Umbilical cord (tissue), 2 donors: ENCODE measurements at places on chromosomes 5 and 9.

DNA sequence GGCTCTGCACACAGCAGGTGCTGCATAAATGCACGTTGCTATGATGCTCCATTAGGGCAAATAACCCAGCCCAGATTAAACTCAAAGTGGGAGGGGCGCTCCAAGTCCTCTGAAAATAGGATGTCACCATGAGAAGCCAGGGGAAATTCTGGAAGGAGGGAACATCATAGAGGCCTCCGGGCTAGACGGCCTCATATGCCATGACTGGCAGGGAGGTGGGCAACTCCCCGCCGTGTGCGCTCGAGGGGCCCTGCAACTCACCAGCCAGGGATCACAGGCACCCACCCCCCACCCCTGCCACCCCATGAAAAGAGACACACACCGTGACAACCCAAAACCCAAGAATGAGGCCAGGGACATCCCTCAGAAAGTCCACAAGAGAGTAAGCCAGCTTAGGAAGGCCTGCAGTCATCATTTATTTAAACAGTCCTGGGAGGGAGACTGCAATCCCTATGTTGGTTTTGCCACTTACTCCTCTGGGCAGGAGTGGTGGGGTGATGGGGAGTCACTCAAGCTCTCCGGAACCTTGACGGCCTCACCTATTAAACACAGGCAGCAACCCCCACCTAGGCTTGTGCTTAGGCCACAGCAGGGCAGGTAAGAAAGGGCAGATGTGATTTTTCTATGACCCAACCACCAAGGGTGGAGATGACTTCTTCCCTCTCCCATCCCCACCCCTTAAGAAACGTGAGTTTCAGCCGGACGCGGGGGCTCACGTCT, 4.0 kb downstream of the VAV2 start:
- no peak for DNase-seq

- DNase-seq, result no peak
Observed at GRCh38 chr9:124174433-124174832, 83.3 kb upstream of the NEK6 start.

- peak; percentile 40 for DNase-seq
Observed at GRCh38 chr5:52863715-52864290, 76.1 kb downstream of the ITGA1 start.

DNA sequence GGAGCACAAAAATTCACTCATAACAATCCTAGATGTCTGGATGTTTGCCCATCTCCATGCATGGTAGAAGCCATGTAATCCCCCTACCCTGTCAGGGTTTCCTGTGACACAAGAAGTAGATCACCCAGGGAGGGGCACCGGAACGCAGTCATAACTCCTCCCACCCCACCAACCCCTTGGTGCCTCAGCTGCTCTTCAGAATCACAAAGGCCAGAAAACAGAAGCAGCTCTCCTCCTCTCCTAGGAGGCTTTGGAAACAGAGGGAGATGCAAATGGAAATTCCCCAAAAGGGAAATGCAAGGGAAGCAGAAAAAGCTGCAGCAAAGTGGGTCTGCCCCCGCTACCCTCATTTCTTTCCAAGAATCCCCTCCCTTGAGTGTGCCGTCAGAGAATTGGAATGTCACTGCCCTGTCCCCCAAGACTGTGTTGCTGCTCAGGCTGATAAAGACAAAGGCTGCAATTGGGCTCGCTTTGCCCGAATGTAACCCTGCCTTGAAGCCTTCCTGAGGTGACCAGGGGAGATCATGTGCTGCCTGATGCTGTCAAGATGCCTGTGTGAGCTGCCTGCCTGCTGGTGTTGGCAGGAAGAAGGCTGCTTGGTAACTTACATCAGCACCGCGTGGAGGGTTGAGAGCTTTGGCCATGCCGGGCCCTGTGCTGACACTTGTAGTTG, 65.5 kb upstream of the ABCA1 start:
- DNase-seq, result peak; percentile 92

DNA sequence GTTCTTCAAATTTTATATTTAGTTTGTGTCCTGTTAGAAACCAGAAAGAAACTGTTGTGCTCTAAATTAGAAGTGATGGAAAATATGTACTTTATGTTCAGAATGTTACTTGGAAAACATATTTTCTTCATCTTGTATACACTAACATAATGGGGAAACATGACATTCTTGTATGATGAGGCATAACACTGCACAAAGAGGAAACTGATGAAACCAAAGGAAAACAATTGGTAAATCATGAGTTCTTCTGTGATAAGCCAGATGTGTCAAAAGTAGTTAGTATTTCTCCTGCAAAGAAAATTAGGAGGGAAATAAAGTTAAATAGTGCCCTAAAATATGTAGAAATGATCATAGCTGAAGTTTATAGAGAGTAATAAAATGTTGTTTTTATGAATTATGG, 111.1 kb upstream of the FBN2 start:
- DNase-seq, result no peak

- no peak for DNase-seq
Observed at GRCh38 chr9:18447131-18447530, 26.8 kb upstream of the ADAMTSL1 start.

DNA sequence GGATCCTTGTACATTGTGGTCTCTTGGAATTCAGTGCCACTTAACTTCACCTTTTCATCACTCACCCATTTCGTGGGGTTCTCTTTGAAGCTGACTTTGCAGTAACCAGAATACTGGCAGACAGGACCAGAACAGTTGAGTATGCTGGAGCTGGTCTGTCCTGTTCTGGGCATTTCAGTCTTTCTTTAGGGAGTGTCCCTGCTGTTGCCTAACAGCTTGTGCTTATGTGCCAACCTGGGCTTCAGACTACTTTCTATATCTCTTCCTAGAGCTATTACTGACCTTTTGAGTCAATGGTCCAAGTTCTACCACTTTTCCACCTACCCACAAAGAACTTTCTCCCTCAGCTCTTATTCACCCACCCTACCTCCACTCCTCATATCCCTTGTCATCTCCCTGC, 10.0 kb upstream of the INSL6 start:
- no peak for DNase-seq

- no peak for DNase-seq
Observed at GRCh38 chr9:137514691-137515337, 35.4 kb downstream of the PNPLA7 start.

- DNase-seq, result no peak
Observed at GRCh38 chr5:57831932-57832331, 349.3 kb upstream of the ACTBL2 start.

- DNase-seq, result peak; percentile 93
Observed at GRCh38 chr5:69042915-69043654, 50.7 kb upstream of the SLC30A5 start.

DNA sequence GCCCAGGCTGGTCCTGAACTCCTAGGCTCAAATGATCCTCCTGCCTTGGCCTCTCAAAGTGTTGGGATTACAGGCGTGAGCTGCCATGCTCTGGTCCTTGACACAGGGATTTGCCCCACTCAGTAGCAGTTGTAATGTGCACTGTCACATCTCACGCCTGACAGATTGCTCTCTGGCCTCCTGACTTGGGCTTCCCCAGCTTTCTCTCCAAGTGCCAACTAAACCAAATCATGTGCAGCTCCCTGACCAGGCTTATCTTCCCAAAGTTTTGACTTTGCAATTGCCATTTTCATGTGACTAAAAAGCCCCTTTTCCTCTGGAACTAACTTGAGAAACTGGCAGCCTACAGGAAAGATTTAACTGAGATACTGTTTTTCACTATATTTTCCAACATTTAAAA, 10.7 kb downstream of the RPL26L1 start:
- DNase-seq, result no peak

- DNase-seq, result no peak
Observed at GRCh38 chr5:150131461-150131860, 24.2 kb downstream of the PDGFRB start.

- DNase-seq, result no peak
Observed at GRCh38 chr5:169696621-169697510, 59.8 kb downstream of the DOCK2 start.

- DNase-seq, result no peak
Observed at GRCh38 chr5:150780187-150780692, 1.7 kb downstream of the SMIM3 start.

GRCh38 chr9:93324191-93324834, 127.2 kb upstream of the FAM120A start:
- DNase-seq, result no peak

GRCh38 chr5:139838381-139839197, 43.0 kb downstream of the PSD2 start:
- no peak for DNase-seq

DNA sequence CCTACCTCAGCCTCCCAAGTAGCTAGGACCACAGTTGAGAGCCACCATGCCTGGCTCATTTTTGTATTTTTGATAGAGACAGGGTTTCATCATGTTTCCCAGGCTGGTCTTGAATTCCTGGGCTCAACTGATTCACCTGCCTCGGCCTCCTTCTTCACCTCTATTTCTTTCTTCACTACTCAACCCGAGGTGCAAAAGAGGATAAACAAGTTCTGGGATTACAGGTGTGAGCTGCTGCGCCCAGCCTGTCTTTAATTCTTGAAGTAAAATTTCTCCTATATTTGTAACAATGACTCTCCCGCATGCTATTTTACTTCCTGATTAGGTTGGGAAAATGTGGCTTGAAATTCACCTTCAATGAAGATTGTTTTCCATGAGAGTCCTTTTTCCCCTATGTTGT, 46.4 kb downstream of the CAST start:
- DNase-seq, result no peak

DNA sequence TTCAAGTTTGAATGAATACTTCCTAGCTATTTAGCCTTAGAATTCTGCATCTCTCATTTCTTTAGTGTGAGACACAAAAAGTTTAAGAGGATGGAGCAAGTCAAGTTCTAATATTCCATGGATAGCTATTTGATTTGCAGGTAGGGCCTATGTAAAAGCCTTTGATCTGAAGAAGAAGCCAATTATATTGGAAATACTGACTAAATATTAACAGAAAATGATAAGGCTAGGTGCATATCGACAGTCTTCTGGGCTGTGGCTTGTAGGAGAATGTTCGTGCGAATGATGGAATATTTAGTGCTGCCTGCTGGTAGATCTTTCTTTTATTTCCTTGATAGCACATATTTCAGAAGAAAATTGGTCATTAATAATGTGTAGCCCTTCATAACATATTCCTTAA, at the start of gene LECT2:
Gene LECT2, minus strand, starts transcription at position 85 of the 400 bp plus-strand sequence. CDS start 150 bp downstream, outside the sequence.
- DNase-seq, result no peak

DNA sequence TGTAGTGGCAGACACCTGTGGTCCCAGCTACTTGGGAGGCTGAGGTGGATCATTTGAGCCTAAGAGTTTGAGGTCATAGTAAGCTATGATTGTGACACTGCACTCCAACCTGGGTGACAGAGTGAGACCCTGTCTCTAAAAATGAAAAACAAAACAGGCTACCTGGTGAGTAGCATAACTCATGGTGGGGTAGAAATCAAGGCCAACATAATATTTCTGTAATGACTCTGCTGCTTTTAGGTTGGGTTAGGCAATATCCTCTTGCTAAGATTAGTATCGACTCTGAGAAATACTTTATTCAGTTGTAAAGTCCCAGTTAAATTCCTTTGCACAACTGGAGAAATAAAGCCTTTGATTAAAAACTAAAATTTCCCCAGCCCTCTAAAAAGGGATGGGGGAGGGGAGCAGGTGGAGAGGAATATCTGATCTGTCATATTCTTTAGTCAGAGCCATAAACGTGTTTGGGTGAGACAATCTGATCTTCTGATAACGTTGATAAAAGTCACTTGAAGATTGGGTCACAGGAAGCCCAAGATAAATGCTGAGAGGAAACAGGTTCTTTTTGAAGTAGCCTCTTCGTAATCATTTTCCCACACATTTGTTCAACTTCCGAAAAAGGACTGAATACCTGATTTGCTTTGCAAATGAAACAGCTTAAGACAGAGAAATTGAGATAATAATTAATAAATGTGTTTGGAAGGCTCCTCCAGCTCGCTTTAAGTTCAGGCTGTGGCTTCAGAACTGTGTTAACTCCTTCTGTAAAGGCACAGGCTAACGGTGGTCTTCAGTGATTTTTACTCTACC, 14.9 kb downstream of the IL4 start:
- no peak for DNase-seq

DNA sequence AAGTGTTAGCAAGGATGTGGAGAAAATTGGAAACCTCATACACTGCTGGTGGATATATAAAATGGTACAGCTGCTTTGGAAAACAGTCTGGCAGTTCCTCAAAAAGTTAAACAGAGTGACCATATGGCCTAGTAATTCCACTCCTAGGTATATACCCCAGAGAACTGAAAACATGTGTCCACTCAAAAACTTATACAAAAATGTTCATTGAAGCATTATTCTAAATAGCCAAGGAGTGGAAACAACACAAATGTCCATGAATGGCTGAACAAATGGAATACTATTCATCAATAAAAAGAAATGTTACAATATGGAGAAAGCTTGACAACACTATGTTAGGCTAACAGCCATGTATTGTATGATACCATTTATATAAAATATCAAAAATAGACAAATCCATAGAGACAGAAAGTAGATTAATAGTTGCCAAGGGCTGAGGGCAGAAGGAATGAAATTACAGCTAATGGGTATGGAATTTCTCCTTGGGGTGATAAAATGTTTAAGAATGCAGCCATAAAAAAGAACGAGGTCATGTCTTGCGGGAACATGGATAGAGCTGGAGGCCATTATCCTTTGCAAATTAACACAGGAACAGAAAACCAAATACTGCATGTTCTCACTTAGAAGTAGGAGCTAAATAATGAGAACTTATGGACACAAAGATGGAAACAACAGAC, 33.6 kb upstream of the FBP1 start:
- peak; percentile 31 for DNase-seq

DNA sequence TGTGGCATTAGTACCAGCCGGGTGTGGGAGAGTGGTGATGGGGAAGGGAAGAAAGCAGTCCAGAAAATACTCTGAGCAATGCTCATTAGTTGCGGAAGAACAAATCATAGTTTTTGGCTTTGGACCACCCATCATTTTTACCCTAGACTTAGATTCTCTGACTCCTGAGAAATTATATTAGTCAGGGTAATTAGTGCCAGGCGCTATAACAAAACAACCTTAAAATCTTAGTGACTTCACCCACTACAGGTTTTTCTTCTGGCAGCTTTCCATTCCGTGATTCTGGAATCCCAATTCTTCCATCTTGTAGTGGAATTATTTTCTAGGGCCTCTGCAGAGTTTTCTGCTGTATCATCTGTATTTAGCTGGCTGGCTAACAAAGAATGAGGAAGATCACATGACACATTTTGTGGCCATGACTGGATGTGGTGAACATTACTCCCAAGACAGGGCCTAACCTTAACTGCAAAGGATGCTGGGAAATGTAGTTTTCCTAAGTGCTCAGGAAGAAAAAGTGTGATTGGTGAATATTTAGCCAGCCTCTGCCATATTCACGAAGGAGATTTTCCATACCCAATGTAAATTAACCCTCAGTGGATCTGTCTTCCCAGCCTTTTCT, 373.0 kb upstream of the MEF2C start:
- no peak for DNase-seq
